ENCODE measurements at places on chromosomes 1 and 21.

DNA sequence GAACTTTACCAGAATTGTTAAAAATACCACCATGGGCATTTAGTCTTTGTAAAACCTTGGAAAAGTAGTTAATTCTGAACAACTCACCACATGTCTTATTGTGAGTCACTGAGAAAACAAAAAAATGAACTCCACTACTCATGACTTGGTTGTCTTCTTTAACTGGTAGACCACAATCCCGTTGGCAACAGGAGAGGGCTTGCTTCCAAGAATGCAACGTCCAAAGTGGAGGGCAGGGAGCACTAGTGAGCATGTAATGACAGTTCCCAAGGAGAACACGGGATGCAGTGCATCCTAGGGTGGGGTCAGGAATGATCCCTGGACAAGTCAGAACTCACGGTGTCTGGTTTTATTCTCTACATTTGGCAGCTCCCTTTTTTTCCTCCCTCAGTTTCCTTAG, 15.2 kb upstream of the HMCN1 start:
- no peaks in the 10 kb centered on the region for H3K27me3 ChIP-seq
- DNase-seq, result peak; percentile 97
- H3K36me3 ChIP-seq, result no peaks in the 10 kb centered on the region
- H3K4me1 ChIP-seq, result peaks cover 11% of the 10 kb centered on the region
- peak overlapping the region; percentile 49 for H3K27ac ChIP-seq

DNA sequence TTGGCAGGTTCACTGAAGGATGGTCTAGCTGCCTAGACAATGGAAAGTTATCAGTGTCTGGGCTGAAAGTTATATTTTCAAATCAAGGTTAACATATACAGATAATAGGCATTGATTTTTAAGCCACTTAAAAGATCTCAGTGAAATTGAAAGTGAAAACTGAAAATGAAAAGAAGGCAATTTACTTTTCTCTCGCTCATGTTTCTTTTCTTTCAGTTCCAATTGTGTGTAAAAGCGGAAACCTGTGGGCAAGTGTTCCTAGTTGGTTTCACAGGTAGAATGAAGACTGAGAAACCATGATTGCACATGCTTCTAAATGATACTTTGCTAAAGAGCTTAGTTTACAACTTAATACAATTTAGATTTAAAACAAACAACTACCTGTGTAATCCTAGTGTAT, 383.7 kb downstream of the ZP4 start:
- H3K4me3 ChIP-seq, result no peak overlapping the region
- no peak overlapping the region for H3K27ac ChIP-seq
- DNase-seq, result no peak
- H3K27me3 ChIP-seq, result no peaks in the 10 kb centered on the region
- no peaks in the 10 kb centered on the region for H3K4me1 ChIP-seq

- H3K4me3 ChIP-seq, result no peak overlapping the region
- no peaks in the 10 kb centered on the region for H3K36me3 ChIP-seq
- H3K4me1 ChIP-seq, result peaks cover 33% of the 10 kb centered on the region
These were observed 94.6 kb downstream of the STUM start for GRCh38 chr1:226643177-226643576.

DNA sequence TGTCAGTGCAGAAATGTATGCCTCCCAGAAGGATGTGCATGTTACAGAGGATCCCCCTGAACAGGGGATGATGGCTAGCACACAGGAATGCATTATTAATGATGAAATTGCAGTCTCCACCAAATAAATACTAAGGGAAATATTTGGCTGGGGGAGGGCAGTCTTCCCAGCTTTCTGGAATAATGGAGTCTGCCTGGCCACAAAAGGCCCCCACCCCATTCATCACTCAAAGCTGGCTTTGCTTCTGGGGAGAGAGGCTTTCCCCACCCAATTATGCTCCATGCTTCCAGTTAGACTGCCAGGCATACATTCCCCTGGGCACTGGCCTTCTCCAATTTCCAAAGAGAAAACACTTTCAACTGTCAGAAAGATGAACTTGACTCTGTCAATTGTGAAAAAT, 302.7 kb downstream of the SIPA1L2 start:
- H3K27me3 ChIP-seq, result no peaks in the 10 kb centered on the region
- no peak overlapping the region for H3K27ac ChIP-seq
- no peaks in the 10 kb centered on the region for H3K4me1 ChIP-seq
- peak; percentile 23 for DNase-seq

DNA sequence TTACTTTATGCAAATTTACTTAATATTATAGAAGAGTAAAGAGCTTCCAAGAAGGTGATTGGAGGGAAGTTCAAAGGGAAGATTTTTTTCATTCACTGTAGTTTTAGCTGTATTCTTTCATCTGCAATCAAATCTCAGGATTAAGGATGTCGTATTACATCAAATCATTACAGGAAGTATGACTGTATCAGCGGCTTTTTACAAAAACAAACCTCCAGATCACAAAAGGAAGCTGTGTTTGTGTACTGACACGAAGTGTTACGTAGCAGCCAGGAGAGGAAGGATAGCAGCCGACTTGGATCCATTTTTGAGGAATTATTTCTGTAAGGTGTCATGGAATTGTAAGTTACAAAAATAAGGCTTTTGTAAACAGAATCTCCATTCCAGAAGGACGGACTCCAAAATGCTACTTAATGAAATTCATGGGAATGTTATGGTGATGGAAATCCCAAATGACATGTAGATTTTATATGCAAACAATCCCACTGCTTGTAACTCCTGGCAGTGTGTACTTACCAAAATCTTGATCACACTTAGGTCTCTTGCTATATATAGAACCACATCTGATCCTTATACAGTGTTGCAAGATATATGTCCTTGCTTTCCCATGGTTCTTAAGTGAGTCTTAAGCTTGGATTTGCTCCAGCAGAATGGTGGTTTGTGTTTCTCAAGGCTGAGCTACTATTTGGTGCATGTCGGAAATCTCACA, 49.8 kb downstream of the KCNJ15 start:
- DNase-seq, result peak; percentile 96
- peaks cover 22% of the 10 kb centered on the region for H3K4me1 ChIP-seq
- no peaks in the 10 kb centered on the region for H3K36me3 ChIP-seq
- H3K27me3 ChIP-seq, result no peaks in the 10 kb centered on the region
- H3K27ac ChIP-seq, result peak overlapping the region; percentile 83

DNA sequence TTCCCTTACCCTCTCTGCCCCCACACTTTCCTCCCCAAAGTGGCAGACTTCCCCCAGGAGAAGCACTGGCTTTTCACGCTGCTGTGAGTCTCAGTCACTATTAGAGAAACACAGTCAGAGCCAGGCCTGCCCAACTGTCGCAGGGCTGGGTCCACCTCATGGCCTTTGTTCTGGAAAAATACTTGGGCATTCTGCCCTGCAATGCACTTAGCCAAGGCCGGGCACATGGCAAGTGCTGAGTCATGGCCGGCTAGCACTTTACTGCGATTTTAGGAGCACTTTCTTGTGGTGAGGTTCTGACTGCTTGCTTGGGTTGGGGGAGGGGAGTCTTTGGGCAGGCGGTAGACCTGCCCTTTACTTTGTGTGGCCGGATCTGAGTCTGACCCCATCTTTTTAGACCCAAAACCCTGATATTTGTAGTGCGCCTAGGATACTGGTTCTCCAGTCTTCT, 7.7 kb downstream of the EPHX1 start:
- no peak overlapping the region for H3K4me3 ChIP-seq
- no peaks in the 10 kb centered on the region for H3K27me3 ChIP-seq
- no peaks in the 10 kb centered on the region for H3K36me3 ChIP-seq
- peak overlapping the region; percentile 24 for H3K27ac ChIP-seq
